ENCODE measurements at places on chromosomes 11 and 22.

- DNase-seq = no peak
Observed at GRCh38 chr22:33299245-33299956, 241.2 kb upstream of the SYN3 start.

DNA sequence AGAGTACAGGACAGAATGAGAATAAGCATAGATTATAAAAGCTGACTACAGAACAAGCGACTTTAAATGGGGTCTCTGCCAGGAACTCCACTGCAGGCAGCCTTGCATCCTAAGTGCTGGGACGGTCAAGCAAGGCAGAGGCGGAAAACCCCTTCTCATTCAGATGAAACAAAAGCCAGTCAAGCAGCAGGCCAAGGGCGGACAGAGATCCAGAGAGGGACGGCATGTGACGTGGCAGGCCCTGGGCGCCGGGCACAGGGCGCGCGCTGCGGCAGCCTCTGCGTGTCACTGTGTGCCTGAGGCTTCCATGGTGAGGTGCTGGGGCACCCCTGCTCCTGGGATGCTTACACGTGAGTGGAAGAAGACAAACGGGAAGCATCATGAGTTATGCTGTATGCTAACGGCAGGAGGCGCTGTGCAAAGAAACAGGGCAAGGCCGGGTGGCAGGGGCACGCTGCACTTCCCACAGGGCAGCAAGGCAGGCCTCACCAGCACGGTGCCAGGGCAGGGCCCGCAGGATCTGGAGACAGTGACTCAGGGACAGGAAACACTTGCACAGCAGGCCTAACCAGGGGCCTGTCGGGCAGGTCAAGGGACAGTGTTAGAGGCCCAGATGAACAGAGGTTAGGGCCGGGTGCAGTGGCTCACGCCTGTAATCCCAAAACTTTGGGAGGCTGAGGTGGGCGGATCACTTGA, 6.2 kb downstream of the TOLLIP start:
- DNase-seq = no peak

DNA sequence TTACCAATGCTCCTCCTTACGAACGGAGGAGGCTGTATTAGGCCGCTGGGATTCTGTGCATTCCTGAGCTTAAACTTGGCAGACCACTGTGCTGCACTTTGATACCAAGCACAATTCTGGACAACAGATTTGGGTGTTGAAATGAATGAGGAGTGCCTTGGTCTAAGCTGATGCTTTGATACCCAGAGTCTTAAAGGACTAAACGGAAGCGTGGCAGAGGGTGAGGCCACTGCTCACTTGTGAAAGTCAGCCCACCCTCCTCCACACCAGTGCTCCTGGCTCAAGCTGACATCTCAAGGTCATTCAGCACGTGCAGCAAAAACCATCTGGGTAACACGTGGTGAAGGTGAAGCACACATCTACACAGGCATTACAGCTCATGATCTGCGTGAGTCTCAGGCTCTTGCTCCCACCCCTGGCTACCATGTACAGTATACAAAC, 85.9 kb downstream of the MICAL3 start:
- no peak for DNase-seq

- DNase-seq = no peak
Observed at GRCh38 chr11:32331792-32332191, 103.5 kb downstream of the WT1 start.

DNA sequence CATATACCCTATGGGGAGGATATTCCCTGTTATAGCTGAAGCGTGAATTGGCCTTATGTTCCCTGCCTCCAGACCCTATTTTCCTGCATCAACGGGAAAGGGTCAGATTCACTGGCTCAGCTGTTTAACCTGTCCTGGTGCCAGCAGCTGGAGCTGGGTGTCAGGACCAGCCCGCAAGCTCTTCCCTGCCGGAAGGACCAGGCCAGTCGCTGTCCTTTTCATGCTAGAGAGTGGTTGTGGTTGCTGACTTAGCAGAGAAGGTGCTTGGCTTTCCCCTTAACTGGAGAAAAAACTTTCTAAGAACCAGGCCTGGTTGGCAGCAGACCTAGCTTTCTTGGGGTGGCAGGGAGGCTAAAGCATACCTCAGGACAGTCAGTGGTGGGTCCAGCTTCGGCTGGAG, 5.2 kb upstream of the SREBF2 start:
- DNase-seq = no peak

DNA sequence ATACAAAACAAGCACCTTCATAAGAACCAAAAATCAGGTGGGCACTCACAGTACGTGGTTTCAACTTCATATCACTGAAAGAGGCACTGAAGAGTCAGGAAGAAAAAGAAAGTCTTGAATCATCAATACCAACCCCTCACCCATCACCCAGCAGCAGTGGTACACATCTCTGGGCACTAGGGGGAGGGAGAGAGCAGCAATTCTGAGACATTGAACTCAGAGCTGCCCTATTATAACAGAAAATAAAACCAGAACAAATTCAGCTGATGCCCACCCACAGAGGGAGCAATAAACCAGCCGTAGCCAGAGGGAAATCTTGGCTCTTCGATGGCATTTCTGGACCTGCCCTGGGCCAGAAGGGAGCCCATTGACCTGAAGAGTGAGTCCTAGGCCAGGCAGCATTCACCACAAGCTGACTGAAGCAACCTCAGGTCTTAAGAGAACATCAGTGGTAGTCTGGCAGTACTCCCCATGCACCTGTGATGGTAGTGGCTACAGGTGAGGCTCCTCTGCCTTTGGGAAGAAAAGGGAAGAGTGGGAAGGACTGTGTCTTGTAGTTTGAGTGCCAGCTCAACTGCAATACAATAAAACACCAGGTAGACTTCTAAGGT, 42.2 kb upstream of the FAM181B start:
- DNase-seq = no peak

GRCh38 chr11:72042064-72042745, 38.1 kb downstream of the NUMA1 start:
- DNase-seq = no peak

- no peak for DNase-seq
Observed at GRCh38 chr11:42473106-42473505, 838.7 kb upstream of the API5 start.

DNA sequence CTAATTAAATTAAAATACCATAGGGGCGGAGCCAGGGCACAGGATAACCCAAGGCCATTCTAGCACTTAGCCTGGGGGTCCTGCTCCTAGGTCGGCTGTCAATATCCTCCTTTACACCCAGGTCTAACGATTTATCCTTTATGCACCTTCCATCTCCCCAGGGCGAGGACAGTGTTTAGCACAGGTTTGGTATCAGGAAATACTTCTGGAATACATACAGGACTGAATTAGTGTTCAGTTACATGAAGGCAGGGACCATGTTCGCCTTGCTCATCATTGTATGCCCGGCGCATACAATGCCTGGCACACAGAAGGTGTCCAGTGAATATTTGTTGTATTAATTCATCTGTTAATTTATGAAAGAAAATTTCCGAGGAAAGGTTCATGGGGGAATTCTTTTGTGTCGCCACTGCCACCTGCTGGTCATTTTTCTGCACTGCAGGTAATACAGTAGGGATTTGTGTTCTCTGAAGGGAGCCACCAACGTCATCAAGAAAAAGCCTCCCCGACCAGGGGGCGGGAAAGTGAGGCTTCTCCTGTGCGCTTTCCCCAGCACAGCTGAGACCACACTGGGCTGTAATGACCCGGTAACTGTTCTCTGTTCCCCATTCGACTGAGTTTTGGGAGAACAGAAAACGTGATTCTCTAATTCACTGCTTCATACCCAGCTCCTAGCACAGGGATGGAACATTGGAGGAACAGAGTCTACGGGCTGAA, 68.7 kb upstream of the ASPHD2 start:
- peak; percentile 36 for DNase-seq

DNA sequence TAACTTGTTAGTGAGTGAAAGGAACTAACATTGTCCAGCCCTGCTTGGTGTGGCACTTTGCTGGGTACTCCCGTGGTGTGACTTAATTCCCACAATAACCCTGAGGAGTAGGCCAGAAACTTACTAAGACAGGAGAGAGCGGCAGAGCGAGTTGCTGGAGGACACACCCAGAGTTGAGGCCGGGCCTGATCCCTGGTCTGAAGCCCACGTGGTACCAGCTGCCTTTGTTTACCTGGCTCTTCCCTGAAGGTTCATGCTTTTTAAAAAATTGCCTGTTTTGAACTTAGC, 594 bp downstream of the MPST start:
- no peak for DNase-seq

GRCh38 chr11:106706355-106706754, 311.9 kb downstream of the GUCY1A2 start:
- no peak for DNase-seq

DNA sequence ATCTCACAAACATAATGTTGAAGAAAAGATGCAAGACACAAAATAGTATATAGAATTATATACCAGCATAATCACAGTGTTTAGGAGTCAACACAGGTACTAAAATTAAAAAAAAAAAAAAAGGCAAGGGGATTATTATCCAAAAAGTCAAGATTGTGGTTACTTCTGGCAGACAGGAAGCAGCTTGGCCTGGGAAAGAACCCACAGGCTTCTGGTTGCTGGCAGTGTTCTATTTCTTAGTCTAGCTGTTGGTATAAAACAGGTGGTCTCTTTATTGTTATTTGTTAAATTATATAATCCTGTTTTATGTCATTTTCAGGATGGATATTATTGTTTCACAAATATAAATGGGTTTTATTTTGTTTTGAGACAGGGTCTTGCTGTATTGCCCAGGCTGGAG, 54.0 kb downstream of the C11orf58 start:
- DNase-seq = no peak

- no peak for DNase-seq
Observed at GRCh38 chr11:2270322-2271076, at the start of gene ASCL2. ASCL2 (minus strand) TSS chr11:2270588; CDS start chr11:2270332, 256 bp downstream.

DNA sequence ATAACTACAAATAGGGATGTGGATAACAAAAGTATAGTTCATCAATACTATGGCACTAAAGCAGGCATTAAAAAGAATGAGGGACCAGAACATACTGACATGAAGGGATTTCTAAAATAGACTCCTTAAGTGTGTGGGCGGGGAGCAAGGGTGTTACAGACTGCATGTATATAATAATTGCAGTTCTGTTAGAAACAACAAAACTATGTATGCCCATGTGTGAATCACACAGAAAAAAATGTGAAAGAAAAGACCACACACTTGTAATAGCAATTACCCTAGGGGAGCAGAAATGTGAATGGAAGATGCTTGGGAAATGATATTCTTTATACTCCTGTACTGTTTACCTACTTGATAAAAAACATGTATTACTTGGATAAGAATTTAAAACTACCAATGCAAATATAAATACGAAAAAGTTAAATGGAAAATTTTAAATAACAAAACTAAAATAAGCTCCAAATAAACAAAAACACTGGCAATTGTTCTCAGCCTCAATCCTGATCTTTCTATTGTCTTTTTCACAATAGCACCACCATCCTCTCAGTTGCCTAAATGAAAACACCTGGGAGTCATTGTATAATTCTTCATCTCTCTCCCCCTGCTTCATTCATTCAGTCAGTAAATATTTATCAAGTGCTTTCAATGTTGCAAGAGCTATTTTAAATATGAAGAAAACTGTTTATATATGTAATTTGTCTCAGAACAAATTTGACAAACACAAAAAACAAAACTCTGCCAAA, 129.8 kb downstream of the FCHSD2 start:
- DNase-seq = no peak

- DNase-seq = no peak
Observed at GRCh38 chr11:6438979-6439571, 1.7 kb downstream of the HPX start.

DNA sequence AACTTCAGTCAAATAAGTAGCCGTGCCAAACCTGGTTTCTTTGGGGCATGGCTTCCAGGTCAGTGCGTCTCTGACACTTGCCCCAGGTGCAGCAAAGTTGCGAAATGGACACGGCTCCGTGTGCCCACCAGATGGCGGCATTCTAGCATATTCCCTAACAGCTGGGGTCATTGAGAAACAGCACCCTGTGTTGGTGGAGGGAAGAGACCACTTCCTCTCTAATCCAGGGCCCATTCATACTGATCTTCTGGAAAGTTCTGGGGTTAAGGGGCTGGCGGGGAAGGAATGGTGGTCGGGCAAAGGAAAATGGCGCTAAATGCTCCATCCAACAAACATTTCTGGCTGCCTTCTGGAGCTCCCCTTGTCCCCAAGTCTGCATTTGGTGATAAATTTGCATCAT, 141.2 kb upstream of the TIMP3 start:
- DNase-seq = peak; percentile 16

DNA sequence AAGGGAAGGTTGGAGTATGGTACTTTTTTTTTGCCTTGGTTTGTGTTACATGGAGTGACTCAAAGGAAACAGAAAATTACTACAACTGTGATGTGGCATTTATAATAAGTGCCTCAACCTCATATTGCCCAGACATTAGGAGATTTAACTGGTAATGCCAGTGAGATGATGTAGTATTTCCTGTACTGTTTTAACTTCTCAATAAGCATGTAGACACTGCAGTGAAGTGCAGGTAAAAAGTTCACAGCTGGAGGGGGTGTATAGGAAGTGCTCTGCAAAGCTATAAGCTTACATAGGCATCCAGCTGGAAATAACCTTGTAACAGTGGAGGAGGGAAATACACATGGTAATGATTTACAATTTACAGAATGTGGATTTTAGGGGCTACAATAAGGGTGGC, 138.2 kb upstream of the MTMR2 start:
- DNase-seq = no peak

DNA sequence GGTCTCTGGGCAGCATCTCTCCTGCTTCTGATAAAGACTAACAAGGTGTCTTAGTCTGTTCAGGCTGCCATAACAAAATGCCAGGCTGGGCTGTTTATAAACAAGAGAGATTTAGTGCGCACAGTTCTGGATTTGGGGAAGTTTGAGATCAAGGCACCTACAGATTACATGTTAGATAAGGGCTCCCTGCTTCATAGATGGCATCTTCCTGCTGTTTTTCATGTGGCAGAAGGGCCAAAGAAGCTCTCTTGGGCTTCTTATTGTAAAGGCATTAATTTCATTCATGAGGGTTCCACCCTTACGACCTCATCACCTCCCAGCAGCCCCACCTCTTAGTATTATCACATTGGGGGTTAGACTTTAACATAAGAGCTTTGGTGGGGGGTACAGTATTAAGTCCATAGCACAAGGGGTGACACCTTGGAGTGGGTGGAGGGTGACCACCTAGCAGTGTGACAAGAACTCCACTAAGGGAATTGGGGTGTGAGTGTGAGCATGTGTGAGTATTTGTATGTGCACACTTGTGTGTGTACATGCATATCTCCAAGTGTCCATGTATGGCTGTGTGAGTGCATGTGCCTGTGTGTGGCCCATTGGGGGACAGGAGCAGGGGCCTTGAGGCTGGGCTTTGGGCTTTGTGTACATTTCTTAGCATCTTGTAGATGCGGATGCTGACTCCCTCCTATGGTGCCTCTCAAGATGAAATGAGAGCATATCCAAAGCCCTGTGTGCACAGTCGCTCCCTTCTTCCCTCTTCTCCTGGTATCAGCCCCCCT, 42.7 kb downstream of the BCR start:
- DNase-seq = no peak

All from stimulated activated CD8-positive, alpha-beta memory T cell treated with anti-CD3 and anti-CD28 coated beads, Interleukin-7, amount 100 ng/mL, for 1 hour (primary cell).